Left ventricle myocardium inferior (tissue), 1 donor: ENCODE measurements at places on chromosomes 2 and 18. TPM values are rescaled to one million over a fixed set of nuclear protein-coding genes. Genes with fewer than 3 reads are reported as not detected.

MC5R gene
- total RNA-seq: not detected

IL1R2 gene
- total RNA-seq: 0.96 TPM

CHRNA1 gene
- total RNA-seq: 0.33 TPM

SOX11 gene
- 0.93 TPM for total RNA-seq

MSTN gene
- total RNA-seq: not detected

OTOF gene
- total RNA-seq: not detected

SERPINB10 gene
- total RNA-seq: not detected

TMEM169 gene
- total RNA-seq: 0.25 TPM

PLCL1 gene
- total RNA-seq: 78.6 TPM

ATP8B1 gene
- 8.6 TPM for total RNA-seq

POTEI gene
- not detected for total RNA-seq

IL37 gene
- total RNA-seq: not detected

APCDD1 gene
- 38.0 TPM for total RNA-seq

CD8B gene
- 0.22 TPM for total RNA-seq

HOXD8 gene
- total RNA-seq: 0.14 TPM

TMEM247 gene
- total RNA-seq: not detected

PPIG gene
- total RNA-seq: 38.0 TPM

C2orf66 gene
- not detected for total RNA-seq

TMEM18 gene
- 10.4 TPM for total RNA-seq

POLR1B gene
- total RNA-seq: 11.7 TPM

DNAJC27 gene
- total RNA-seq: 10.1 TPM

NYAP2 gene
- not detected for total RNA-seq

ST6GAL2 gene
- 0.41 TPM for total RNA-seq

SLC5A6 gene
- 12.0 TPM for total RNA-seq

ALLC gene
- not detected for total RNA-seq

SCLY gene
- total RNA-seq: 10.9 TPM

OSR1 gene
- total RNA-seq: 2.7 TPM

GPAT2 gene
- total RNA-seq: 5.3 TPM

CDH2 gene
- 370 TPM for total RNA-seq

PSMD14 gene
- 42.3 TPM for total RNA-seq
